ENCODE measurements at places on chromosomes 3 and 15. TPM values are rescaled to one million over a fixed set of nuclear protein-coding genes. Genes with fewer than 3 reads are reported as not detected.

The RASGRF1 gene
- polyA plus RNA-seq, result not detected

DNA sequence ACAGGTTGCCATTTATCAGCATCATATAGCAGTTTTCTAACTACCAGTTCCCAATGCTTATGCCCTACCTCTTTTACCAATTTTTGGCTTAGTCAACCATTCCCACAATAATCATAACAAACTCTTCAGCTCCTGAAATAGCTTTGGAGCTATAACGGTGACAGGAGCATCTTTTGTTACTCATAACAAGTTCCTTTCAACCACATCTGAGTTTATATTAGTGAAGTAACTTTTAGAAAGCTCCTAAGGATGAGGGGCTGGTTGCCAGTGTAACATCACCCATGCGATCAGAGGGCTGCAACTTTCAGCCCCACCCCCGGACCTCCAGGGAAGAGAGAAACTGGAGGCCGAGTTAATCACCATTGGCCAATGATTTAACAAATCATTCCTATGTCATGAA is 495.3 kb upstream of the RASGRP1 start:
- no peaks in the 10 kb centered on the region for H3K27me3 ChIP-seq
- H3K36me3 ChIP-seq, result no peaks in the 10 kb centered on the region
- H3K27ac ChIP-seq, result no peak overlapping the region
- H3K4me3 ChIP-seq, result no peak overlapping the region

DNA sequence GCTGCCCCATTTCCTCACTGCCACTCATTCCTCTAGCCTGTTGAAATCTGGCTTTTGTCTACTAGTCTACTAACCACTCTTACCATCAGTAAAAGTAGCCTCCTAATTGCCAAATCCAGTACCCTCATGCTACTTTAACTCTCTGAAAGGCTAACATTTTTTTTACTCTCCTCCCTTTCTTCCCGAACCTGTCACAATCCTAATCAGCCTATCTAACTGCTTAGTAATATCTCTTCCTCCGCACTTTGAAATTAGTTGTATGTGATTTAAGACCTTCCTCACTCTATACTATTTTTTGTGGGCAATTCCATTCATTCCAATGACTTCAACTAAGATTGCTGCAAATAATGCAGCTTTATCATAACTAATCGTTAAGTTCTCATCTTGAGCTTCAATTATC is 3.7 kb downstream of the SENP7 start:
- H3K4me3 ChIP-seq, result no peak overlapping the region
- H3K27me3 ChIP-seq, result no peaks in the 10 kb centered on the region
- no peak for DNase-seq
- H3K36me3 ChIP-seq, result no peaks in the 10 kb centered on the region

GRCh38 chr3:183149915-183150750 is 12.4 kb downstream of the LAMP3 start:
- peak; percentile 38 for DNase-seq
- H3K36me3 ChIP-seq, result no peaks in the 10 kb centered on the region
- no peak overlapping the region for H3K27ac ChIP-seq
- H3K27me3 ChIP-seq, result peaks cover 44% of the 10 kb centered on the region

The ROBO1 gene
- polyA plus RNA-seq, result 18.8 TPM

- no peaks in the 10 kb centered on the region for H3K36me3 ChIP-seq
- DNase-seq, result no peak
- H3K27me3 ChIP-seq, result no peaks in the 10 kb centered on the region
- no peak overlapping the region for H3K4me3 ChIP-seq
- H3K4me1 ChIP-seq, result peaks cover 13% of the 10 kb centered on the region
Measured at GRCh38 chr15:75198560-75199356, 2.9 kb upstream of the C15orf39 start.
